Upper lobe of left lung (tissue), 6 donors: ENCODE measurements at places on chromosomes 13 and 19. TPM values are rescaled to one million over a fixed set of nuclear protein-coding genes. Genes with fewer than 3 reads are reported as not detected.

Gene FCGBP
- total RNA-seq, result 27.2 TPM

Gene S1PR4
- total RNA-seq, result 31.4 TPM

- DNase-seq, result no peak
Measured at GRCh38 chr19:18477974-18478373, 40.0 kb upstream of the ISYNA1 start.

DNA sequence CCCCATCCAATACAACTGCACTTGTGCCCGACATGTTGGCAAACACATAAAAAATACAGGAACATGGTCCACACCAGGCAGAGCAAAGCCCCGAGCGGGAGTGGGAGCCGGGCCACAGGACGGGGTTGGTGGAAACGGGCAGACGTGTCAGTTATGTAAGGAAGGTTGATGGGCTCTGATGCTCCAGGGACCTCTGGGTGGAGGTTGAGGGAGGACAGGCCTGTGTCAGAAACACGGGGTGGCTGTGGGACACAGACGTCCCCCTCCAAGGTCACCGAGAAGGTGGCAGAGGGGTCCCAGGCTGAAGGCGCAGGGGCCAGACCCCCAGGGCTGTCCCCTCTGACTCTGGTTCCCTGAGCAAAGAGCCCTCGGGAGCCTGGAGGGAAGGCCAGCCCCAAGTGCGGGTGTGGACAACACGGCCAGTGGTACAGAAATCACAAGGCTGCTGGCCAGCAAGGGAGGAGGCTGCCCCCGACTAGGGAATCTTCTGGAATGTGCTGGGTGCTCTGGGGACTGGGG, 31.4 kb upstream of the C13orf46 start:
- DNase-seq, result peak; percentile 68

- DNase-seq, result no peak
Measured at GRCh38 chr13:22099585-22099984, 428.7 kb downstream of the FGF9 start.

- peak; percentile 50 for DNase-seq
Measured at GRCh38 chr19:1861599-1862031, 1.8 kb downstream of the KLF16 start.

DNA sequence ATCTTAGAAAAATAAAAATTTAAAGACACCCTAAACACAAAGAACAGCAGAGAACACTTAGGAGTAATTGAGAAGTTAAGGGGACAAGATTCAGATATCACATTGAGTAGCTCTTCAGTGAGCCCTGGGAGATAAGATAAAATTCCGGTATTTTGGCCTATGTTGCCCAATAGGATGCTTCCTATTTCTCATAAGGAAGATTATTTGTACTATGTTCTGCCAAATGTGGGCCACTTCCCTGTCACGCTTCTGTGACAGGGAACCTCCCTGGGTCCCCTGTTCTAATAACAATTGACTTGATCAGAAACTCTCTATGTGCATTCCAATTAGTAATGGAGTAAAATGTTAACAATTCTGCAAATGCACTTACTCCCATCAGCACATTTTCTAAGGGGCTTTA, 310.7 kb downstream of the MYO16 start:
- no peak for DNase-seq
